ENCODE measurements at places on chromosomes 2 and 18.

DNA sequence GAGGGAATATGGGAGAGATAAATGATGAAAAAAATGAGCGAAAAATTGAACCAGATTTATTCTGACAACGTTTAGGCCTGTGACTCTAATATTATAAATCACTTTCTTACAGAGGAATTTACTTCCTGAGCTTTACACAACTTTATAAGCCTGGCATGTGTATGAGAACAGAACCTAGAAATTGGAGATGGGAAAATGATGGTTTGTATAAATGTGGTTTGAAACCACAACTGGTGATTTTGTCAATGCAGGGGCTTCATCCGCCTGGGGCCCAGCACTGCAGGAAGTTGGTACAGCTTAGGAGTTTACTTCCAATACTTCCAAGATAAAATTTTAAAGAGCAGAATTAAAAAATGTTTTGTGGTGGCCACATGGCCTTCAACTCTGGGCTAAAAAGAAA lies 82.3 kb downstream of the VAPA start:
- DNase-seq, result no peak

- DNase-seq, result no peak
These were observed 65.5 kb upstream of the HK2 start for GRCh38 chr2:74768401-74768914.

DNA sequence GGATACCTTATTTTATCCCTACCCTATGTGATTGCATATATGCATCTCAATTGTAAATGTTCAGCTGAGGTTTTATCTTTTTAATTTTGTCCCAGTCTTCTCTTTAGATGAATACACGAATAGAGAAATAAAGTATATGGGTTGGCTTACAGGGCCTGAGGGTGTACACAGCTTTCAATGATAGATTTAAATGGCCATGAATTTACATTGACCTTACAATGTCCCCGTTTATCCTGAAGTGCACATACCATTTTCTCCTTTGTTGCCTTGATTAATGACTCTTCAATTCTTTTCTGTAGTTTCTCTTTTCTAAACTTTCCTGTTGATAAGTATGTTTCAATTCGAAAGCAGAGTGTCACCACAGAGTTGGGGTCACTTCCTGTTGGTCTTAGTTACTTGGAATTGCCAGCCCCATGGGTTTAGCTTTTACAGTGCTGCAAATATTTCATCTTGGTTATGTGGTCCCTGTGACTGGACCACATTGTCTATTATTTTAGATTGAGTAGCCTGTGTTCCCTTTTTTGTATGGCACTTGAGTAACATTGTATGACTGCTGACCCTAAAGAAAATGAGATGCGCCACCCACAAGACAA lies 1616.3 kb upstream of the ACVR2A start:
- DNase-seq, result no peak

DNA sequence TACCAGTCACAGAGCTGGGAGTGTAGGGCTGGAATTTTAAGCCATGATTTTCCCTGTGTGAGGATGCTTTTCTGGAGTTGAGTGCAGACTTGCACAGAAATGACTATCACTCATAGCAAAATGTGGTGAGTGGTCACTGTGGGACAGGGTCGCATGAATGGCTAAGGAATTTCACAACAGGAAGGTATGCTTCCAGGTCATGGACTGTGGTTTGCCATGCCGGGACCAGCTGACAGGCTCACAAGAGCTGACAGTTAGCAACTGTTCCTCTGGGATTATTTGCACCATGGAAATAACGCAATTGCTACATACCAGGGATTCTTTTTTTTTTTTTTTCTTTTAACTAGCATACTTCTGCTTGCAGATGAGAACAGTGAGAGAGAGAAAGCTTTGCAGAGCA lies 3.8 kb upstream of the UXS1 start:
- DNase-seq, result no peak

GRCh38 chr2:38553554-38553953 lies 49.2 kb downstream of the HNRNPLL start:
- DNase-seq, result no peak

DNA sequence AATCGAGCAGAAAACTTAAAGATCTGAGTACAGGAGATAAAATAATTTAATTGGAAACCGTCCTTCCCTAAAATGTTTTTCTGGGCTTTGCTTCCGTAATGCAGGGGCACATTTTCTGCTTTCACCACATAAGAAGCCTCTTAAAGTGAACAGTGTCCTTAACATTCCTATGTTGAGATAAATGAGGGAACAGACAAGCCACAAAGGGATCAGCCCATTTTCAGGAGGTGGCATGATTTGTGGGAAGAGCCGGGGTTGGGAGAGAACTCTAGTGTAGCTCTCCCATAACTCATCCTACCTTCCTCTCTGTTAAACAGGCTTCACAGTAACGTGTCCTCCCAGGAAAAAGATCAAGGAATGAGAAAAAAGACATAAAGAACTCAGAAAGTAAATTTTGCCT lies 56.9 kb upstream of the ACVR1C start:
- DNase-seq, result no peak

DNA sequence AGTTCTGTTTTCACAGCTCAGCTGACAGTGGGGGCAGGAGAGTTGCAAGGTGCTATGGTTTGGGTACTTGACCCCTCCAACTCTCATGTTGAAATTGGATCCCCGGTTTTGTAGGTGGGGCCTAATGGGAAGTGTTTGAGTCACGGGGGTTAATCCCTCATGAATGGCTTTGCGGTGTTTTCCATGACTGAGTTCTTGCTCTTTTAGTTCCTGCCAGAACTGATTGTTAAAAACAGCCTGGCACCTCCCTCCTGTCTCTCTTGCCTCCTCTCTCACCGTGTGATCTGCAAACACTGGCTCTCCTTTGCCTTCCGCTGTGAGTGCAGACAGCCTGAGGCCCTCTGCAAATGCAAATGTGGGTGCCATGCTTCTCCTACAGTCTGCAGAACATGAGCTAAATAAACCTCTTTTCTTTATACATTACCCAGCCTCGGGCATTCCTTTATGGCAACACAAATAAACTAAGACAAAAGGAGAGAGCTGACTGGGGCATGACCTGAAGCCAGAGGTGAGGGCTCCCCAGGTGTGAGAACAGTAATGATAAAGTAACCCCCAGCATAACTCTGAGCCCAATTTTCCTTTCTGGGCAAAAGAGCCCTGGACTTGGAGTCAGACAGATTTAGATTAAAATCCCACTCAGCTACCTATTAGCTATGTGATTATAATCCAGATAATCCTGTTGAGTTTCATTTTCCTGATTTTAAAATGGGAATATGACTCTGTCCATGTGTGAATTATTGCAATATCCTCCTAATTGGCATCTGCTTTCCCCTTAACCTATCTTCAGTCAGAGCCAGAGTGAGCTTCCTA lies 64.9 kb upstream of the CAPN13 start:
- DNase-seq, result no peak

GRCh38 chr2:225366731-225367130 lies 32.8 kb upstream of the NYAP2 start:
- no peak for DNase-seq

GRCh38 chr2:23574919-23575654 lies 190.1 kb downstream of the KLHL29 start:
- no peak for DNase-seq

All from GM20000 (cell line).